NT2/D1 (cell line): ENCODE measurements at places on chromosomes 6 and 20.

DNA sequence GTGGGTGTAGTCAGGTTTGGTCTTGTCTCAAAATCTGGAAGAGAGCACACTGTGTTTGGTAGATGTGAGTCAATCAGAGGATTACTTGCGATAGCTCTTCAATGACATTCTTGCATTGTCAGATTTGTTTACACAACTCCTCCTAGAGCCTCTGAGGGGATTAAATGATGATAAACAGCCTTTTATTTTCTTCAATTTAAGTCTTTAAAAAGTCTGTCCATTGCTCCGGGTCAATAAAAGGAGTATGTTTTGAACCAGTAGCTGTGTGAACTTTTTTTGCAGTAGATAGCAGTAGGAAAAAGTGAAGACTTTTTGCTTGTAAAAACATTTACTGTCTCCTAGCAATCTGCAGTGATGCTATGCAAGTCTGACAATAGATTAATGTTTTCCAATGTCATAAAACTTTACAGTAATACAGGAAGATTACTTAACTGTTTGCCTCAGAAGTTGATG, 49.9 kb downstream of the GJA1 start:
- no peak for DNase-seq

DNA sequence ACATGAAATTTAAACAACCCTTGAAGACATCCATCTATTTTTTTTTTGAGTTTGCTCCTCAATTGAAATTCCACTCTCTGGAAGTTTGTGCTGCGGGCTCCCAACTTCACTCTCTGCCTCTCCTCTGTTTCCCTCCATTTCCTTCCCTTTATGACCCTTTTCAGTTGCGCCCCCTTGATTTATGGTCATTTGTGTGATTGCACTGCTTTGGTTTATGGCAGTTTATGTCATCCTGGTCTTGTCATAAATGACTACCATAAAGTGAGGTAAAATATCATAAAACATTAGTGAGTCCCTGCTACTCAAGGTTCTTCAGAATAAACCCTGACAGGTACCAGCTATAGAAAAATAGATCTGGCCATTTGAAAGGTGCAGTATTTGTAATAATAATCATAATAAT, 348.3 kb upstream of the ZFP64 start:
- DNase-seq, result no peak

GRCh38 chr20:12982098-12982497, 26.7 kb upstream of the SPTLC3 start:
- no peak for DNase-seq

DNA sequence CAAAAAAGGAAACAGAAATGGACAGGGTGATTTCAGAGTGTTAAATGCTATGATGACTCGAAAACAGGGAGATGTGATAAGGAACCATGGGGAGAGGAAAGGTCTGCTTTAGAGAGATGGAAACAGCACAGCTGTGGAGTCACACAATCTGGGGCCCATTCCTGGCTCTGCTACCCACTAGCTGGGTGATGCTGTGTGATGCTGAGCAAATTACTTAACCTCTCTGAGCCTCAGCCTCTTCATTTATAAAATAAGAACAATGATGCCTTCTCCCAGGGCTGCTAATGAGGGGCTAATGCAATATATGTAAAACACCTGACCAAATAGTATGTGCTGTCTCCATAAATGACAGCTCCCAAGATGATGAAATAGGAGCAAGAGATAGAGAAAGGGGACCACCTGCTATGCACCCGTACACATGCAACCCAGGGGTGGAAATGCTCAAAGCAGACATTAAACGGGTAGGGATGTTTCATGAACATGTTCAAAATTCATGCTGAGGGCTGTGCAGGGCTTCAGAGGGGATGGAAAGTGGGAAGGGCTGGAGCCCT, 27.7 kb downstream of the MDGA1 start:
- no peak for DNase-seq

DNA sequence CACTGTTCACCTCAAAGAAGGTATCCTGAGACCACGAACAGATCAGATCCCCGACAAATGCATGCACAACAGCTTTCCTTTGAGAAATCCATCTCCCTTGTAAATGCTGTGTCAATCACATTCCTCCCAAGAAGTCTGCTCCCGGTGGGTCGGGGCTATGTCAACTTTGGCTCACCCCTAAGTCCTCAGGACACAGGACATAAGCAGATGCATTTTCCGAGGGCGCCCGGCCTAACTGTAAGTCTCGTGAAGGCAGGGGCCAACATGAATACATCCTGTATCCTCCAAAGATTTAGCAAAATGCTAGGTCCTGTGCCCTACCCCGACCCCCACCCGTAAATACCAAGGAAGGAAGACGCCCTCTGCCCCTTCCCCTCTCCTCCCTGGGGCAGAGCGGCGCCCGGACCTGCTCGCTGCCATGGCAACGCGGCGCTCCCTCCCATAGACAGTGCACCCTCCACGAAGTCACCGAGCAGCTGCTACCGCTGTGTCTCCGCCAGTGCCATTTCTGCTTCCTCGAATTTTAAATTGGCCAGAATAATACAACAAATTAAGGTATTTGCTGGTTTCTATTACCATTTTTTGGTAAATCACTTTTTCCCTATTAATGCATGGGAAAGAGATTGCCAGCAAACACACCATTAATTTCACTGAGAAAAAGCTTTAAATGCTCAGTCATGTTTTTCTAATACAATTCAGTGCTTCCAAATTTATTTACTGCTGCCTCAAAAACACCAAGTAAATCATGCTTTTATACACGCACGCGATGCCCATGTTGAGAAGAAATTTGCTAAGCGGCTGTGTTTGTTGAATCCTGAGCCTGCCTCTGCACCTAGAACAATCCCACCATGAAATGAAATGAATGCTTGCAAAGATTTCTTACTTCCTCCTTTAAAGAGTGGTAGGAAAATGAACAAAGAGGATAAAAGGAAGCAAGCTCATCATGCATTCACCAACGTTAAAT, 100.6 kb downstream of the PCSK2 start:
- no peak for DNase-seq

- no peak for DNase-seq
Measured at GRCh38 chr6:36668591-36668990, 9.9 kb upstream of the CDKN1A start.

DNA sequence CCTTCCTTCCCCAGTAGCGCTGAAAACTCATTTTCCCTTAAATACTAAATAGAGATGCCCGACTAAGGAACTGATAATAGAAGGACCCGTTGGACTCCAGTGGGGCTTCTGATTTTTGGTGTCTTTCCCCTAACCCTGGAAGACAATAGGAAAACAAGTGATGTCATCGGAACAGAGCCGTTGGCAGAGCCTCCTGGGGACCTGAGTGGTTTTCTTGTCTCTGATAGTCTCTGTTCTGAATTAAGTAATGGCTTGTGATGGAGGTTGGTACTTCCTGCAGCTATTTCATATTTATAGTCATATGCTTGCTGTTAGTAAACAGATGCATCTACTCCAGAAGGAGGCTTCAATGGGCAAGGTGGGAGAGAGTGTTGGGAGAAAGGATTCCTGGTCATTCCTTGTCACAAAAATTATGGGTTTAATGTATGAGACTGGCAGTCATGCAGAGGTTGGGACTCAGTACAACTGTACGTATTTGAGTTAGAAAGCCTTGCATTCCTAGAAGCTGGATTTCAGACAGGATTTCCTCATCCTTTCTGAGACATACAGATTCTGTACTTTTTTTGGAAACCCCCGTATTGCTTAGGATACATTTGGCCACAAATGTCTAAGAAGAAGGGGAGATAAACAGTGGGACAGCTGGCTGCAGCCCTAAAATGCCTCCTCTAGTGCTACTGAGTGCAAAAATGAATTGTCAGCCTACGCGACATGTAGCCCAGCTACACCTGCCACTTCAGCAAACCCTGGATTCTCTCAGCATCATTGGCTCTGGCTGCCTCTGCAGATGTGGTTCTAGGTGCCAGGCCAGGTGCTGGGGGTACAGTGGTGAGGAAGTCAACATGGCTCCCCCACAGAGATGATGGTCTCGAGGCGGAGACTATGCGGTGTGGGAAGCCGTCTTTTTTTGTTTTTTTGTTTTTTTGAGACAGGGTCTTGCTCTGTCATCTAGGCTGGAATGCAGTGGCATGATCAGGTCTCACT, 38.1 kb downstream of the CDS2 start:
- no peak for DNase-seq

DNA sequence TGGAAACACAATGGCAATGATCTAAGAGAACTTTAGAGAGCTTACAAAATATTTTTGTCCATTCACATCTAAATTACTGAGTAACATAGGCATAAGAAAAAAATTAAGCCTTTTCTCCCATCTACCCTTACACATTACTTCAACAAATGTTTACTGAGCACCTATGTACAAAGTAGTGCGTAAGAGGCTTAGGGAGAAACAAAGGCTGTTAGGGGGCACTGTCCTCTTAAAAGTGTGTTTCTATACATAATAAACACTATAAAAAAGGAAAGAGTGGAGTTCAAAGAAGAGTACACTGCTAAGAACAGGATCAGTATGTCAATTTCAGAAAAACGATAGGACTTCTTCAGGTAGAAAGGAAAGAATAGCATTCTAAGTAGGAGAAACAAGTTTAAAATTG, 12.2 kb downstream of the ILRUN start:
- no peak for DNase-seq

GRCh38 chr6:36873612-36874442, 776 bp downstream of the PPIL1 start:
- DNase-seq, result no peak
